ENCODE measurements at places on chromosomes 7 and 10. TPM values are rescaled to one million over a fixed set of nuclear protein-coding genes. Genes with fewer than 3 reads are reported as not detected.

FGL2 gene
- total RNA-seq: 0.34 TPM

C10orf67 gene
- 0.05 TPM for total RNA-seq

LBX1 gene
- total RNA-seq: not detected

KCNH2 gene
- 0.30 TPM for total RNA-seq

ITPRID1 gene
- not detected for total RNA-seq

RSPH10B2 gene
- 0.15 TPM for total RNA-seq

DPCD gene
- 46.7 TPM for total RNA-seq

CCL26 gene
- 33.9 TPM for total RNA-seq

LIPA gene
- total RNA-seq: 149 TPM

RADIL gene
- not detected for total RNA-seq

MMD2 gene
- total RNA-seq: not detected

Data from M059J (cell line).